ENCODE measurements at places on chromosomes 2 and 18.

- no peak for DNase-seq
These were observed 542.8 kb upstream of the ID2 start for GRCh38 chr2:8138923-8139667.

GRCh38 chr2:220044383-220044782 is 417.0 kb downstream of the SLC4A3 start:
- DNase-seq: no peak

GRCh38 chr2:23532391-23533337 is 147.7 kb downstream of the KLHL29 start:
- DNase-seq: no peak

DNA sequence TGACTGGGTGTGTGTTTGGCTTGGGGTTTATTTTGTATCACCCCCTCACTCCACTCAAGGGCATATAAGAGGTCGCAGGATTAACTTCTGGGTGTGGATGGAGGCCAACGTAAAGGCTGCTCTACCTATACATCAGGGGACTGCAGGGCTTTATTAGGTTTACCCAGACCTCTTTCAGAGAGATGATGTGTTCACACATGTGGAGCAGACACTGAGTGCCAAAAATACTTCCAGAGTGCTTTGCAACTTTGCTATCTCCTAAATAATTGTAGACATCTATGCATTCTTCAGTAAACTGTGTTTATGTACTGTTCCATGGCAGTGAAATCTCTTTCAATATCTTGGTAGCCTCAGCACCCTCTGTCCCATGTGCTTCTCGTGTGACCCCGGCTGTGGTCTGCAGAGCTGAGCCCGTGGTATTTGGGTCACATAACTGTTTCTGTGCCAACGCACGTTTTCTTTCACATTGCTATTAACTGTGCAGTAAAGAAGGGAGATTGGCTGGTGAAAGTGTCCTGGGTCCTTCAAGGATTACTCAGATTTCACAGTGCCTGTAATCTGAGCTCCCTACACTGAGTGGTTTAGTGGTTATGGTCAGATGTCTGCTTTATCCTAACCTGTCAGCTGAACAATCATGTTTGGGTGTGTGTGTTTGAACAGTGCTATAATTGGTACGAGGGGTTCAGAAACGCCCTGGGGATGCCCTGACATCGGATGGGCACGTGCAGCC is 208.1 kb downstream of the VAPA start:
- no peak for DNase-seq

Data from vagina (tissue), 2 donors.